CD4-positive, alpha-beta T cell treated with Interferon alpha-2 for 1 hour (primary cell): ENCODE measurements at places on chromosomes 7 and 10.

- DNase-seq = no peak
Measured at GRCh38 chr10:122765412-122765811, 65.8 kb upstream of the C10orf120 start.

DNA sequence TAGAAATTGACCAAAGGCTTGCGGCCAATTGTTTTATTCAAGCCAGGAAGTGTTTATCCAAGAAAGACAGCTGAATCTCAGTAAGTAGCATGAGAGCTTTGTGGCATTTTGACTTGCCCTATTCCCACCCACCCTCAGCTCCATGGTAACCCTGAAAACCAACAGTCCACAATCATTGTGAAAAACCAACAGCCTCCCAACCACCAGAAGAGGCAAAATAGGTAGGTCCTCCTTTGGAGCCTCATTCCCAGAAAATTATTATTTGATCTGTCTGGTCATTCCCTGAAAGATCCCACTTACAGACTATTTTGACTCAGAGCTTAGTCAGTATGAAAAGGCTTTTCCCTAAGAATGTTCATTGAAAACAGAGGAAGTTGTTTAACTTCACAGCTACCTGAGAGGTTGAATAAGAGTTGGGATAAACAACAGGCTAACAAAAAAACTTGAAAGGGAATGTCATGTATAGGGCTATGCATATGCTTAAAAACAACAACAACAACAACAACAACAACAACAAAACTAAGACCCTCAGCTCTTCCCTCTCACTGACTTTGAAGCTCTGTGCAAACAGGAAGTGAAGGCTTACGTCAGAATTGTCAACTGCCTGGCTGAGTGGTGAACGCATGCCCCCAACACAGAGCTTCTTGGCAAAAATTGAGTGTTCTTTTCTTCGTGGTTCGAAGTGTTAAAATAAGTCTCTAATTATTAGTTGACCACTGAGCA, 11.2 kb downstream of the KPNA7 start:
- DNase-seq = no peak

DNA sequence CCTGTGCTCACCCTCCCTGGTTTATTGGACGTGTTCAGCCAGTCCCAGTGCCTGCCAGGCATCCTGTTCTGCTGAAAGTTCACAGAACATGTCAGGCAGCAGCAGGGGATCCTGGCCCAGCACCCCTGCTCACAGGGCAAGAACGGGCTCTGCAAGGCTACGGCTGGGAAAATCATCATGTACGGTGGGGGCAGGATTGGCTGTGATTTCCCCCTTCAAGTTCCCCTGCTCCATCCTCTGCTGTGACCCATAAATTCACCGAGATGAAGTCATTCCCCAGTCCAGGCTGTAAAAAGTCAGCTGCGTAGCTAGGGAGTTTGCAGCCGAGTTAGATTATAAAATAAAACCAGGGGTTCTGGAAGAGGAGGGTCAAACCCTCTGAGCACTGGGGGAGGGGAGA, 484.1 kb upstream of the ZMIZ1 start:
- DNase-seq = no peak

- no peak for DNase-seq
Measured at GRCh38 chr10:132881186-132881920, 61.0 kb downstream of the CFAP46 start.

DNA sequence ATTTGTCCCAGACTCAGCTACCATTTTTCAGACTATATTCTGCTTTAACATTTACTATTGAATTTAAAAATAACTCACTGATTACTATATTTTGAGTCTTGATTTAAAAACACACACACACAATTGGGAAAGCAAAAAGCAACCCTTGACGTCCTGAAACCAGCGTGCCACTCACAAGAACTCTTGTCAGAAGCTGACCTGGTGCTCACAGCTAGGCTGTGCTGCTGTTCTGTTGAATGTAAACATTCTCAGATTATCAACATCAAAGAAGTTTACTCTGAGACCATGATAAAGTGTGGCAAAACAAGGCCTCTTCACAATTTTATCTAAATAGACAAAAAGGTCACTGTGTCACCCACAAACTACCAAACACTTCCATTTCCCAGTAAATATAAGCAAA, 62.6 kb upstream of the CACNA2D1 start:
- DNase-seq = no peak

DNA sequence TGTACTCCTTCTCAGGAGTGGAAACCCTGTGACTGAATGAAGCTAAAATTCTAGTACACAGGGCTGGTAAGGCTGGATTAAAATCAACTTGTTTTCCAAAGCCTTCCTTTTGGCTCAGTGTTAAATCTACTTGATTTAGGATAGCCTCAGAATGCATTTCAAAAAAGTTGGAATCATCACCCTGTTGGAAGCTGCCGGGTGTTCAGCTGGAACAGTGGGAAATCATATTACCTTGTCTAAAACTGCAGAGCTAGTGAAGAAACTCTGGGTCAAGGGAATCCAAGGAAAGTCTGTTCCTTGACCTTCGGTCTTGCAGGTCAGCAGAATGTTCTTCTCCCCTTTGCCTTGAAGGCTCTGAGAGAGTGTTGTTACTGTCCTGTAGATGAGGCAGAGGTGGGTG, 252.1 kb upstream of the INHBA start:
- DNase-seq = no peak

DNA sequence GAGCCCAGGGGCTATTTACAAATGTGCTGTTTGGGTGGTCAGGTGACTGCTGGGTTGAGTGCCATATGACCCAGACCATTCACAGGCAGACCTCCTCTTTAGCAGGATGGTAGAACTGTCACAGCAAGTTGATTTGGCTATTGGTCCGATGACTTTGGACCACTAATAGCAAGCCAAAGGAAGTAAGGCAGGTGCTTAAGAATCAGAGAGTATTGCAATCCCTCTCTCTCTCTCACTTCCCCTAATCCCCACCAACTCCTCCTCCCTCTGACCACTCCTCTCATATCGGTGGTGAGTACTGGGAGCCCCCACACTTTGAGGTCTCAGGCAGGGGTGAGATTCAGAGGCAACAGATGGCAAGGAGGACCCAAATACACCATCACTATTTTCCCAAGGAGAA, 165.3 kb downstream of the TRIL start:
- no peak for DNase-seq

GRCh38 chr7:98935811-98936210, 57.5 kb downstream of the TRRAP start:
- DNase-seq = no peak

DNA sequence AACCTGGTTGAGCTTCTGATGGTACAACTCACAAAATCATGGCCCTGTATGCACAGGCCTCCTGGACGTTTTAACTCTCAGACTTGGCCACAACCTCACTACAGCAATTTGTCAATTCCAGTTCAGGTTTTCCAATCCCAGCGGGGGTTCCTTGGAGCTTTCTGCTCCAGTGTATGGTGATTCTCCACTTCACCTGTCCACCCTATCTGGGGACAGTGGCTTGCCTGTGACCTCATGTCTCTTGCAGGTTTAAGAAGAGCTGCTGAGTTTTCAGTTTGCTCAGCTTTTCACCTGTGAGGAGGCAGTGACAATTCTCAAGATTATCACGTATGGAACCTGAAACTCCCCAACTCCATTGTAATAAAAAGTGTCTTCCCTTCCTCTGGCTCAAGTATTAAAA, 254.1 kb downstream of the DIP2C start:
- no peak for DNase-seq

DNA sequence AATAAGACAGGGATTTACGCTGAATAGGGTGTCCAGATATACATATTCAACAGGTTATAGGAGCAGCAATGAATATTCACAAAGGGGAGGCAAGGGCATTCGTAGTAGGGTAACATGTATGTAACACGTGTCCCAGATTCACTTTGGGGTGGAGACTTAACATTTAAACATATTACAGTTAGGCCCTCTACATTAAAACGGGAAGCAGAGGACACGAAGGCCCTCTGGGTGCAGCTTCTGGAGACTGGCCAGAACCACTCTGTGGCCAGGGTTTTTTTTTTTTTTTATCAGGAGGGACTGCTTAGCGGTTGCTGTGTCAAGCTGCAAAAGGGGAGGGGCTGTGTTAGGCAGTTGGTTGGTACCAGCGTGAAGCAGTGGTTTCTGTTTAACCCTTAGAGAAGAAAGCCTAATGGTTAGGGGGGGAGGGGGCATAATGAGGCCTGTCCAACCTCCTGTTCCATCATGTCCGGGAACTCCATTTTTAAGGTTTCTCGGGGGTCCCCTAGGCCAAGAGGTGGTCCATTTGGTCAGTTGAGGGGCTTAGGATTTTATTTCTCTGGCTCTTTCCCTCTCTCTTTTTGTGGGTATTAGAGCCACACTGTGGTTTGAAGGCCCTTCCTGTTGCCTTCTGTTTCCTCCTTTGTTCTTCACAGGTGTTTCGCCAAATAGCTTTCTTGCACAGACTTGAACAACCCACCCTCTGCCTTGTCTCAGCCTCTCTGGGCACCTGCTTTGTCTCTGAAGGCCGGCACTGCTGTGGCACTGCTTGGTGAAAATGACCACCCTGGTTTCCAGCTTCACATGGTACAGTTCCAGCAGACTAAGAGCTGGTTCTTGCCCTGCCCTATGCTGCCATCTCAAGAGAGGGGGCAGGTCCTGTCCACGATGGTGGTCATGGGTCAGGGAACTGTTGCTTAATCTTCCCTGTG, 26.4 kb downstream of the PRF1 start:
- DNase-seq = peak; percentile 60
